HCEC 1CT (cell line): ENCODE measurements at places on chromosomes 13 and 19.
A peak's percentile ranks its signal among the peaks of the same experiment; 100 is the strongest.

DNA sequence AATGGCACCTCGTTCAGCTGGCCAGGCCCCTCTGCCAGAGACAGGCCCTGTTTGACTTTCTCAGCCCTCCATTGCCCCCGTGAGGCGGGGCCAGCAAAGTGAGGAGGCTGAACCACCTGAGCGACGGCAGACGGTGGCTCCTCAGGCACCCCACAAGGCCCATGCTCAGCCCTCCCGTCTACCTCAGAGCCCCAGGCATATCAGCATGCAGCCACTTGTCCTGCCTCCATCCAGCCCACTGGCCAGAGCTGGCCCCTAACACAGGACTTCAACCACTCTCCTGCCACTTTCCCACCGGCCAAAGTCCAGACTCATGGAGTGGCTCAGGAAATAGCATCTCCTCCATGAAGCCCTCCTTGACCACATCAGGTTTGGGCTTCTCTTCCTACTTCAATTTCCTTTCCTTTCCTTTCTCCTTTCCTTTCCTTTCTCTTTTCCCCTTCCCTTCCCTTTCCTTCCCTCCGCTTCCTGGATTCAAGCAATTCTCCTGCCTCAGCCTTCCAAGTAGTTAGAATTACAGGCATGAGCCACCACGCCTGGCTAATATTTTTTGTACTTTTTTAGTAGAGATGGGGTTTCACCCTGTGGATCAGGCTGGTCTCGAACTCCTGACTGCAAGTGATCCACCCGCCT lies 9.3 kb downstream of the SLC7A10 start:
- DNase-seq, result no peak

DNA sequence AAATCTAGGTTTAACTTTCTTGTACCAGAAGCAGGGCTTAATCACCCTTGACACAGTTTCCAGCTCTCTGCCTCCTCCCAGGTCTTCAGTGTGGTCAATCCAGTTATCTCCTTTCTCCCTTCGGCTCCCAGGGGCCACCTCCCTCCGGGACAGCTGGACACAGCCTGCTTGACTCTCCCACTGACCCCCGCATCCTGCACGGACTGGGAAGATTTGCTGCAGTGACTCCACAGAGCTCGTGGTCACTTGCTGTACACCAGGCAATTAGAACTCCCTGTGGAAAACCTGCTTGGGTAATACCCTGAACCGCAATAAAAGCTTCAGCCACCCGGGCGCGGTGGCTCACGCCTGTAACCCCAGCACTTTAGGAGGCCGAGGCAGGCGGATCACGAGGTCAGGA lies 116.5 kb downstream of the NUFIP1 start:
- no peak for DNase-seq

DNA sequence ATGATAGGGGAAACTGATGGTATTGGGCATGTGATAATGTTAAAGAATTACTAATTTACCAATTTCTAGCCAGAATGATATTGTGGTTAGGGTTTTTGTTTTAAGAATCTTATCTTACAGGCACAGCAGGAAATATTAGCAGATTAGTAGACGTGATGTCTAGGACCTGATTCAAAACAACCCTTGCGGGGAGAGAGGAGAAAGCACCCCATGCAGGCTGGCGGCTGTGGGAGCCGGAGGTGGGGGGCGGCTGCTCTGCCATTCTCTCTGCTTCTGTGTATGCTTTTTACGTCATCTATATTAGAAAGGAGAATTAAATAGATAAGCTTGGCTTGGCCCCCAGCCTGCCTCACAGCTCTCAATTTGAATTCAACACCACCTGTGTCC lies 41.5 kb downstream of the MLLT1 start:
- no peak for DNase-seq

- DNase-seq, result no peak
Measured at GRCh38 chr19:51339313-51339686, 2.6 kb downstream of the VSIG10L start.

- DNase-seq, result peak; percentile 82
Measured at GRCh38 chr19:50368649-50369570, 3.5 kb upstream of the NAPSA start.

DNA sequence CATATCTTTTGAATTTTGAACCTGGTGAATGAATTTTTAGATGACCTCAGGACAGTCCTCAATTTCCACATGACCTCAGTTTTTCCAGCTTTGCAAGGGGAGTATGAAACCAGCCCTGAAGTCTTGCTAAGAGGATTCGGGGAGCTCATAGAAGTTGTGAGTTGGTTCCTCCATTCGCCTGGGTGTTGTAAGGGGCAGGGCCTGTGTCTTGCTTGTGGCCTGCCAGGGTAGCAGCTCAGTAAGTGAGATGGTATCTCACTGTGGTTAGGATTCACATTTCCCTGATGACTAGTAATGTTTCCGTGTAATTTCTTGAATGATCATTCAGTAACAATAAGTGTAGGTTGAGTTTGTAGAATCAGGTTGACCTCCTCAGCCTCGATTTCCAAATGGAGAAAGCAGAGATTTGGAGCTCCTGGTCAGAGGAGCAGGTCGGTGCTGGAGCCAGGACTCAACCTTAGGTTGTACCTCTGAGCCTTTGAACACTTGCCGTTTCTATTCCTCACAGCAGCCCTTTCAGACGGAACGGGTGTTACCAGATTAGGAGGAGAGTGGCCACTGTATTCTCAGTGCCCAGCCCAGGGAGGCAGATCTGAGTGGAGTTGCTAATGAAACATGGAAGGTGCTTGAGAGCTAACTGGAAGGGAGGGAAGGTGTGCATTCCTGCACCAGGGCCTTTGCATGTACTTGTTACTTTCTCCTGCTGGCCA lies 14.6 kb downstream of the NACC1 start:
- peak; percentile 69 for DNase-seq
